ENCODE measurements at places on chromosomes 4 and X.

DNA sequence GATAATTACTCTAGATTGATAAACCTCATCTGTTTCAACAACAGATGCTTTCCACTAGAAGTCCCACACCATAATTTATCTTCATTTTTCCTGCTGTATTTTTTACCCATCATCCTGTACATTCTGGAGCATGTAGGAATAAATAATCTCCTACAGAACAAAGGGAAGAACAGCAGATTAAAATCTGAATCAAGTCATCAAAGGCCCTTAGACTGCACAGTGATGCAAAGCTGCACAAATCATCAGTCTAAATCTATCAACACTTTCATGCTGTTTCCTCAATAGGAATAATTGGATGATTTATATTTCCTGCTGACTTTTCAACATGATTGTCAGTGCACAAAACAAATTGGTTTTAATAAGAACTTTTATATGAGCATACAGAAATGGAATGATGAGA is 1143.9 kb downstream of the STIM2 start:
- DNase-seq, result no peak

DNA sequence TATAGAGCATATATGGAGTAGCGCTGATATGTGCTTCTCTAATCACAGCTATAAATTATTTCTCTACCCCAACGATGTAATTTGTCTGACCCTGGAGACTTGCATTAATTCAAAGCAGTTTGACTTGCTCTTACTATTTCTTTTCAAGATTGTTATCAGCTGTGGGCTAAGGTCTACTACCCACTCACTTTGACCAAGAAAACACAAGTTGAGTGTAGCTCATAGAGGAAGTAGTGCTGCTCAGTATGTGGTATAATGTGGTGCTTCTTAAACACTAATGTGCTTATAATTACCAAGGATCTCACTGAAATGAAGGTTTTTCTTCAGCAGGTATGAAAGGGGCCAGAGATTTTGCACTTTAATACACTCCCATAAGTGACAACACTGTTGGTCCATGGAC is 70.1 kb downstream of the INPP4B start:
- no peak for DNase-seq

- DNase-seq, result no peak
Measured at GRCh38 chrX:31909850-31910572, 838.2 kb upstream of the FTHL17 start.

DNA sequence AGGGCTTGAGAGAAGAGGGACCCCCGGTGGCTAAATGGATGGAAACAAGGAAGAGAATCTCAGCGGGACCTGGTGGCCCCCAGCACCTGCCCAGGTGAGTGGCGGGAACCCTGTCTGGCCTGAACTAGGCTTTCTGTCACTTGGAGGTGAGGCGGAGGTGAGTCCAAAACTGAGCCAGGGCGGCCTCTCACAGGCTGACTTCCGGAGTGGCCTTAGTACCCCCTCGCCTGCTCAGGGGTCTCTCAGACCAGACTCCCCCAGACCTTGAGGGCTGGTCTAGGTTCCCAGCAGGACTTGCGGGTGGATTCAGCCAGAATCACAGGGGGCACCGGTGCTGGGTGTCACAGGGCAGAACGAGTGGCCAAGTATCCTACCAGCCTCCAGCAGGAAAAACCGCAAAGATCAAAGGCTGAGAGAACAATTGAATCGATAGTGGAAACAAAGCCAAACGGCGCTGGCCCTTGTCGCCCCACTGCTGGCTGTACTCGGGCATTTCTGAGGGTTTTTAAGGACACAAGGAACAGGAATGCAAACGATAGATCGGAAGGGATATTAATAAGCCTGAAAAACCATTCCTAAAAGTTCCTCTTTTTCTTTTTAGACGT is 67.8 kb downstream of the WFS1 start:
- no peak for DNase-seq

DNA sequence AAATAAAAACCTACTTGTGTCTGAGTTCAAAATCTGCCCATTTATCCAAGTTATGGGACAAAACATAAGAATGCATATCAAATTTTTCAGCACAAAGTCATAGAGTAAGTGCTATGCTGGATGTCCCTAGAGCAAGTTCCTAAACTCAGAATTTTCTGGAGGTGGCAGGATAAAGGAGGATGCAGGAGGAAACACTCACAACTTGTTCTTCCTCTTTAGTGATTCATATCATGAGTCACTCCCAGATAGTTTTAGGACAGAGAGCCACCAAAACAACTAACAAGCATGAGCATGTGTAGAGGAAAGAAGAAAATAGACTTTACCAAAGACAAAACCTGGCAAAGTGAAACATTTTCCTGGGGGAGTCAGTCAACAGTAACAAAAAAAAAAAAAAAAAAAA is 302.7 kb downstream of the KCTD8 start:
- DNase-seq, result no peak

Data from AML-193 (cell line).